ENCODE measurements at places on chromosomes 2 and 18. TPM values are rescaled to one million over a fixed set of nuclear protein-coding genes. Genes with fewer than 3 reads are reported as not detected.
A peak's percentile ranks its signal among the peaks of the same experiment; 100 is the strongest.

DNA sequence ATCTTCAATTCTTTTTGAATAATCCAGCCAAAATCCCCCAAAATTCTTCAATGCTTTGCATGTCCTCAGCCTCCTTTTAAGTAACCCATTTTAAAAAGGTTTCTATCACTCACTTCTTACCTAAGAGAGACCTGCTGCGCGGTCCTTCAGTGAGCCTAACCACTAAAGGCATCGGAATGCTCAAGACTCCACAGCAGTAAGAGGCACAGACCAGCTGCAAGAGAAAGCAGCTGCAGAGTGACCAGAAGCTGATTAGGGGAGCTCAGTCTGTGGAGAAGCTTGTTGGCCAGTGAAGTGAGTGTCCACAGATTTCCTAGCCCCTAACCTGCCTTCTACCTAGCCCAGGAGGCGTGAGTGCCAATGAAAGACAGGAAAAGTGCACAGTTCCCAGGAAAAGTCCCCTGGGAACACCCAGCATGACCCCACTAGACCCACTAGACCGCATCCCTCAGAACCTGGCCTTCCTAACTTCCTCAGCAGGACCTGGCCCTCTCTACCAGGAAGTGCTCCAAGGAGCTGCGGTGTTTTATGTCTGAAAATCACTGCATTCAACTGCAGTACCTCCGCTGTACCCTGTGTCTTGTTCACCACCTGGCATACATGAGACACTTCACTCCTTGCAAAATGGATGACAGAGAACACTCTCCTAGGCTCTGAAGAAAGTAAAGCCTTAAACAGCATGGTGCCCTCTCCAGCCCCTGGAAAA is 10.1 kb downstream of the MBOAT2 start:
- DNase-seq: no peak

DNA sequence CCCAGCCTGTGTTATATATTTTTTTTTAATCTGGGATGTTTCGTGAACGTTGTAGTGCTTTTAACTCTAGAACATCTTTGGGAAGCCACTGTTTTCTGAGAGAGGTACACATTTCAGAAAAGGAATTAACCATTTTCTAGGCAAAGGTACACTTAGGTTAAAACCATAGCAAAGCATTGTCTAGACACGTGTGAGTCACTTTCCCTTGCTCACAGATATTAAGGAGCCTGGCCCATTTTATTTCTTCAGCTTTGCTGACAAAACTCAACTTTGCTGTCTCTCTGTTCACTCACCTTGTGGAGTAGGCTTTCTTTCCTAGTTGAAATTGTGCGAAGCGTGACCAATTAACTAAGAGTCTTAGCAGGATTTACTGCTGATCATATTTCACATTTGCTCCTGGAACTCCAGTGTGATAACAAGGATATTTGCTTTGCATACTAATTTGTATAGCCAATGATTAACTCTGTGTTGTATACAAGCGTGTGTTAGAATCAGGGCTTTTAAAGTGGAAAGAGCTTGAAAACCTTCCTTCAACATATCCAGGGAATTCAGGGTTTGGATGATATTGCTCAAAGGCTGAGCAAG is 215.0 kb upstream of the AGAP1 start:
- no peak for DNase-seq

DNA sequence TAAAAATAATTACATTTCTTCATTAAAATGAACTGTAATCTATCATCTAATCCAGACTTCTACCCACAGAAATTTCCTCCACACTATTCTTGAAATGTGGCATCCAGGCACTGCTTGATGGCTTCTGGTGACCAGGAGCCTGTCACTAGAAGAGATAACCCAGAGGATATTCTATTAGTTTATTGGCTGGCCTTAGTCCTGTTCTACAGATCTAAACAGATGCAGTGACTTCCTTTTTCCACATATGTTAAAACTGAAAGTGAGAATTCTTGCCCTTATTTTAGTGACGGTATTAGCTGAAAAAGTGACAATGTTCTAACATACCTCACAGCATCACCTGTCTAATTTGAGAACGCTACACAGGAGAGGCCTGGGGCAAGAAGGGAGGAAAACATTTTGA is 775.4 kb downstream of the TSN start:
- no peak for DNase-seq

The MBD5 gene
- total RNA-seq: 36.2 TPM

- DNase-seq: peak; percentile 62
Measured at GRCh38 chr2:152716805-152717227, 445 bp downstream of the PRPF40A start.

The CRYGB gene
- total RNA-seq: not detected

DNA sequence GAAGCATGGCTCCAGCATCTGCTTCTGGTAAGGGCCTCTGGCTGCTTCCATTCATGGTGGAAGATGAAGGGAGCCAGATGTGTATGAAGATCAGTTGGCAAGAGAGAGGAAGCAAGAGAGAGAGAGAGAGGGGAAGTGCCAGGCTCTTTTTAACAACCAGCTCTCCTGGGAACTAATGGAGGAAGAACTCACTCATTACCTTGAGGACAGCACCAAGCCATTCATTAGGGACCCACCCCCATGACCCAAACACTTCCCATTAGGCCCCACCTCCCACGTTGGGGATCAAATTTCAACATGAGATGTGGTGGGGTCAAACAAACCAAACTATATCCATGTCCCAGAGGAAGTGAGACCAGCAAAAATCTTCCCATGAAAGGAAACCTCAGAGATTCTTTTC is 124.8 kb upstream of the SIX2 start:
- no peak for DNase-seq

- peak; percentile 85 for DNase-seq
Measured at GRCh38 chr2:170816504-170817092, at the start of gene GAD1. GAD1 (plus strand) TSS chr2:170816887; CDS start chr2:170818592, 1,705 bp downstream.

DNA sequence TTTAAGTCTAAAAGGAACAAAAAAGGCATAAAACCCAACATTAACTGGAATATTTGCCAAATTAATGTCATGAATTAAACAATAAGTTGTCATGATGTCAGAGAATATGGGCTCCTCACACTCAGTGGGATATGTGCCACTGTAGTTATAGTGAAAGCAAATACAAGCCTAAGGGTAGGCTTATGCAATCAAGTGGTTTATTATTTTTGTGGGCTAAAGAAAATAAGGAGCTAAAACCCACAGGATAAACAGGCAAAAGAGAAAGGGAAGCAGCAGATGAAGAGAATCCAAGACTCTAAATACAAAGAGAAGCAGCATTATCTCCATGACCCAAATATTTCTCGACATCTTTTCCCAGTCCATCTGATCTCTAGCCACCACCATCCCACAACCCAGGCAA is 17.5 kb downstream of the YWHAQ start:
- no peak for DNase-seq

- no peak for DNase-seq
Measured at GRCh38 chr2:225140723-225141122, 98.5 kb upstream of the DOCK10 start.

DNA sequence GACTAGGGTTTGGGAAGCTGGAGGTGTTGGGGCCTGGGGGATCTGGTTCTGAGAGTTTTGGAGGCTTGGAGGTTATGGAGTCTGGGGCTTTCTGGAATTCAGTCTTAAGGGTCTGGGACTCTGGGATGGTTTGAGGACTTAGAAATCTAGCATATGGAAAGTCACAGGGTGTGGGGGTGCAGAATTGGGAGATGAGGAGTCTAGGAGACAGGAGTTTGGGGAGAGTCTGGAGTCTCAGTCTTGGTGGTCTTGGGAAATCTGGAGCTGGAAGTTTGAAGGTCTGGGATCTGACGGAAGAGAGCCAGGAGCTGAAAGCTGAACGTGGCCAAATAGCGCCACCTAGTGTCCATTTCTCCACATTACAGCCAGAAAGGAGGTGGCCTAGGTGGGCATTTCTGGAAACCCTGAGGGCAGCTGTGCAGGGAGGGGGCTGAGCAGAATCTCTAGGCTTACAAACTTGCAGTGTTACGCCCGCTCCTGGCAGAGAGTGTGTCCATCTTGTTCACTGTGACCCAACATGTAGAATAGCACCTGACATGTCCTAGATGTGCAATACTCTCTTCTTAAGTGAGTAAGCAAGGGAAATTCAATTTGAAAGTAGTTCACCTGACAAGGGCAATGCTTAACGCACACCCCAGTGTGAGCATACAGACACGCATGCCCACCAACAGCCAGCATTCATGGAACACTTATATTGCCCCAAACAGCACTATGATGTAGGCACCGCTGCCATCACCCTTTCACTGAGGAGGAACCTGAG is 204.8 kb downstream of the TFCP2L1 start:
- peak; percentile 76 for DNase-seq

The SF3B1 gene
- total RNA-seq: 321 TPM

DNA sequence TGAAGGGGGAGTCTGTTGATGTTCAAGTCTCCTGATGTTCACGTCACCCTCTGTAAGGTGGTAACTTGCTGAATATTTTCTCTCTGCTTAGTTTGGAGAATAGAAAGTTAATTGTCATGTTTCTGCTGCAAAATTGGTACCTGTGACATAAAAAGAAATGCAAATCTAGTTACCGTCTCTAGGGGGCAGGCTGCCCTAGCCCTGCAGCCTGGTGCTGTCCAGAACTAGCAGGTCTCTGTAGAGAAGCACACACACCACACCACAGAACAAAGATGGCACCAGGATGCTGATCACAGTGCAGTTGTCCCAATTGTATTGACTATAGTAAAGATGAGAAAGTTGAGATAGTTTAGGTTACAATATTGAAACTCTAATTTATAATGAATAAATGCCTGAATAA is 47.0 kb downstream of the SLC9A4 start:
- peak; percentile 50 for DNase-seq

DNA sequence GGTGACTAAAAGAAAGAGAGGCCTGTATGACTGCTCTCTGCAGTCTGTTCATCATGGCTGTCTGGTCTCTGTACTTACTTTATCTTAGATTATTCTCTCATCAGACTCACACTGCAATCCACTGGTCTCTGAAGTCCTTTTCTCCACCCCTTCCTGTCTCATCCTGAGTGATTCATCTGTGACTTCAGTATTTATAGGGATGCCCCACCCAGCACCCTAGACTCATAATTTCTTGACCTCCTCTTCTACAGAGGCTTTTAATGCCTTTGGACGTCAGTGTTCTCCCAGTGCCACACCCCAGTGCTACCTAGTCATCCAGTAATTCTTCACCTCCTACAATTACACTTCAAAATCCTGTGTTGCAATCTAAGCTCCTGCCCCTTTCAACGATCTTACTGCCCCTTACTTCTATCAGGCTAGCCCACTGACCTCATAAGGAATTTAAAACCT is 14.9 kb upstream of the ITPRID2 start:
- DNase-seq: peak; percentile 67
